Smooth muscle cell of bladder (primary cell): ENCODE measurements at places on chromosomes 16 and 17. TPM values are rescaled to one million over a fixed set of nuclear protein-coding genes. Genes with fewer than 3 reads are reported as not detected.

The HAS3 gene
- total RNA-seq, result 2.4 and 7.6 TPM in 2 replicates

The PLSCR3 gene
- 13.9 and 14.4 TPM in 2 replicates for total RNA-seq

The ACE gene
- 3.6 and 7.6 TPM in 2 replicates for total RNA-seq

The CBFA2T3 gene
- total RNA-seq, result not detected in 2 replicates

The GPR179 gene
- under 0.01 TPM in 2 replicates for total RNA-seq
